ENCODE measurements at places on chromosomes 4 and X.
A peak's percentile ranks its signal among the peaks of the same experiment; 100 is the strongest.

GRCh38 chr4:150150629-150151062, 72.4 kb downstream of the DCLK2 start:
- DNase-seq: no peak

DNA sequence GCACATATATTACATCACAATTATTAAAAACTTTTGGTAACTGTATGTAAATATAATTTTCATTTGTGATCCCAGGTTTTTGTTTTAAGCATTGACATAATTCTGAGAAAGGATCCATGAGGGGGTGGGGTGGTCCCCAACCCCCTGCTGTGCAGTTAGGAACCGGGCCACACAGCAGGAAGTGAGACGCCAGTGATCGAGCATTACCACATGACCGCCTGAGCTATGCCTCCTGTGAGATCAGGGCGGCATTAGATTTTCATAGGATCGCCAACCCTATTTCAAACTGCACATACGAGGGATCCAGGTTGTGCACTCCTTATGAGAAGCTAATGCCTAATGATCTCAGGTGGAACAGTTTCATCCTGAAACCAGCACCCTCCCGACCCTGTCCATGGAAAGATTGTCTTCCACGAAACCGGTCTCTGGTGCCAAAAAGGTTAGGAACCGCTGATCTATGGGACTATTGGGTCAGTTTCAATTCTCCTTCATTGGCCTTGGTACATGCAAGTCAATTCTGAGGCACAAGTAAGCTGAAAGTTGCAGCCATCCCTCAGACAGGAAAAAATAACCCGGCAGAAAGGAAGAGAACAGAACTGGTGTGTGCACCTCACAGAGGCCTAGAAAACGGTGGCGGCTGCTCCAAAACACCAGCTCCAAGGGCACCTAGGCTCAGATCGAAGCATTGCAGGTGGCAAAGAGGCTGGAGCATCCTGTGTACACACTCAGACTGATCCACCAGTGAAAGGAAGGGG, 7.0 kb upstream of the TMSB4X start:
- DNase-seq: no peak

- DNase-seq: no peak
Measured at GRCh38 chr4:162408309-162408708, 244.5 kb upstream of the FSTL5 start.

GRCh38 chr4:123345935-123346300, 50.7 kb upstream of the SPRY1 start:
- no peak for DNase-seq

DNA sequence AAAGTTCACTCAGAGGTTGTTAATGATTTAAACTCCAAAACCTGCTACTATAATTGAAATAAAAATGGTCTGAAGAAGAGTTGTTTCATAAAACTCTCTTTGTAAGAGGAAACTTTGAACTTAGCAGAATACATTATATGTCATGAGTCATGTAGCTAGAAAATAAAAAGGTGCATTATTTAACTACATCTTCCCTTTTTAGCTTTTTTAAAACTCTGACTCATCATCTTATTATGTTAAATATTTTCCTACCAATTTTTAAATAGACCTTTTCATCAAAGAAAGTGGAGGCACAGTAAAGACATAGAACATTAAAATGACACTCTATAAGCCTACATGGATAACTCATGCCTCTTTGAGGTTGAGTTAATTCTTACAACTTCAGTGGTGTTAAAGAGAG, 1.2 kb upstream of the ZNF827 start:
- no peak for DNase-seq

DNA sequence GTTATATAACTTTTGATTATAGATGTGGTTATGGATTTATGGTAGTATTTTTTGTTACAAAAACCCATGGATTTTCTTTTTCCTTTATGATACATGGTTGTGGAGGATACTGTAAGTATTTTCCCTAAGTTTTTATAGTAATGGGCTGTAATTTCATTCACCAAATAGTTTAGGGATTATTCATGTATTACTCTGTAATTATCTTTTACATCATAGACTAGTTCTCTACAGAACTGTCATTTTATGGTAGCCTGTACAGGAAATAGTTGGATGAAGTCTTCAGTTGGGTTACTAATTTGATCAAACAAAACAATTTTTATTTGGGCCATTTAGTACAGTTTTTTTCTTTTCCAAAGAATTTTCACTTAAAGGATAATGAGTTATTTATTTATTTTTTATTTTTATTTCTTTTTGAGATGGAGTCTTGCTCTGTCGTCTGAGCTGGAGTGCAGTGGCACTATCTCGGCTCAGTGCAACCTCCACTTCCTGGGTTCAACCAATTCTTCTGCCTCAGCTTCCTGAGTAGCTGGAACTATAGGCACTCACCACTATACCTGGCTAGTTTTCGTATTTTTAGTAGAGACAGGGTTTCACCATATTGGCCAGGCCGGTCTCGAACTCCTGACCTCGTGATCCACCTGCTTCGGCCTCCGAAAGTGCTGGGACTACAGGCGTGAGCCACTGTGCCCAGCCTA, 42.1 kb downstream of the RBPJ start:
- no peak for DNase-seq

DNA sequence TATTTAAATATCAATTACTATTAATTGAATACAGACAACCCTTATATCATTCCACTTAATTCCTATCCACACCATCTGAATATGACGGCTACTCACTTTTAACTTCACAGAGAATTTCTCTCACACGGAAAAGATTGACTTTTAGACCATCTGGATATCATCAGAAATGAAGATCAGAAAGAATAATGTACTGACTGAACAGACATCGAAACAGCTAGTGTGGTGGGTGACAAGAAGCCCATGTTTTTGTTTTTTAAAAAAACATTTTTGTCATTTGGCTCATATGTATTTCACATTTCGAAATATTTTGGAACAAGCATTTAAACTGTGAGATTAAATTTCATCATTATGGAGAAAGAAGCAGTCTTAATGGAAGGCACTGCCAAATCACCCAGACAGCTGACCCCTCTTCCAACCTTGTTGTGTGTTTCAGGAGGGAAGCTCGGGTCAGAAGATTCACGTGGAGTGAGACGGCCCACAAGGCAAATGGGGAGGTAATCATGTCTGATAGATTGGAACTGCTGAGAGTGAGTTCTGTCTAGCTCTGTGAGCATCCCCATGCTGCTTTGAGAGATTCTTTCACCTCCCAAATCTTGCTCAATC, 204.2 kb upstream of the RASGEF1B start:
- no peak for DNase-seq

- no peak for DNase-seq
Measured at GRCh38 chrX:108772549-108772948, 36.2 kb upstream of the IRS4 start.

DNA sequence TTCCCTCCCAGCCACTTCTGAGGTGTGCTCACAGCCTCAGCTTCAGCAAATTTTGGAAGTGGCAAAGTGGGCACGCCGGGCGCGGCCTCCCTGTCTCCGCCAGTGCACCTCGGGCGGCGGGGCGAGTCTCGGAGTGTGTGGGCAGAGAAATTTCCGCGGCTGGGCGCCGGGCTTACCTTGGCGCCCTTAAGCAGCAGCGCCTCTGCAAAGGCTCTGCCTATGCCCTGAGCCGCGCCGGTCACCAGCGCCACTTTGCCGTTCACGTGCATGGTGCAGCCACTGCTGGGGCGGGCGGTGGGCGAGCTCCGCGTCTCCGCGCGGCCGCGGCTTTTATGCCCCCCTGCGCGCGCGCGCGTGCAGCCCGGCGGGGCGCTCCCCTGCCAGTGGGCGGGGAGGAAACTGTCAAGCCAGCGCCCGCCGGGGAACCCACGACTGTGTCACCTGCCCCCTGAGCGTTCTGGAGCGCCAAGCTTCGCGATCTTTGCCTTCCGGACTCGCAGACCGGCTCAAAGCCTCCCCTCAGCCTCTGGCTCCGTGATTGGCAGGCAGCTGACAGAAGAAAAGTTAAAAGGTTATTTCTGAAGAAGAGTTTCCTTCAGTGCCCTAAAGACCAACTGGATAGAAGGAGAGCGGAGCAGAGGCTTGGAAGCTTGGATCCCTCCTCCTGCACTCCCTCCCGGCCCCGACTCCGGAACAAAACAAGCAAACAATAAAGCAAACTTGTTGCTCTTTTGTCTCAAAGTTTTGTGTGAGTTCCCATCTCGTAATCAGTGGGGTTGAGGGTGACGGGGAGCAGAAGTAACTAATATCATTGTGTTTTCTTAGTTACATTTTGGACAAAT, at the start of gene HPGD:
Gene HPGD, minus strand, starts transcription at position 306 of the 842 bp plus-strand sequence. Its CDS starts 37 bp downstream, at position 269.
- DNase-seq: no peak

GRCh38 chr4:177008071-177008835, 215.5 kb upstream of the VEGFC start:
- DNase-seq: no peak

DNA sequence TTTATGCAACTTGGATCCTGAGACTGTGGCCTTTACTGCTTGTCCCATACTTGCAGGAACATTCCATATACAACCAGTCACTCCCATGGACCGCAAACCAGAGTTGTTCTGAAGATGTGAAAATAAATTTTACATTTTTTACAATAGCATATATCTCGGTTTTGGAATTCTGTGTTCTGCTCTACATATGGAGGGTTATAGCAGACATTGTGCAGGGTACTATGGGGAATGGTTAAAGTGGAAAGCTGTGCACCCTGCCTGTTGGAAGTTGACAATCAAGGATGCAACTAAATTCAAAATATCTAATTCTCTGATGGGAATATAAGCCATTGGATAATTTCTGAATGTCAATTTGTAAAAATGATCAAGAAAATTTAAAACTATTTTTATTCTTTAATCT, 603.3 kb downstream of the RAB28 start:
- no peak for DNase-seq

- DNase-seq: no peak
Measured at GRCh38 chrX:40871385-40872082, 136.2 kb upstream of the MED14 start.

DNA sequence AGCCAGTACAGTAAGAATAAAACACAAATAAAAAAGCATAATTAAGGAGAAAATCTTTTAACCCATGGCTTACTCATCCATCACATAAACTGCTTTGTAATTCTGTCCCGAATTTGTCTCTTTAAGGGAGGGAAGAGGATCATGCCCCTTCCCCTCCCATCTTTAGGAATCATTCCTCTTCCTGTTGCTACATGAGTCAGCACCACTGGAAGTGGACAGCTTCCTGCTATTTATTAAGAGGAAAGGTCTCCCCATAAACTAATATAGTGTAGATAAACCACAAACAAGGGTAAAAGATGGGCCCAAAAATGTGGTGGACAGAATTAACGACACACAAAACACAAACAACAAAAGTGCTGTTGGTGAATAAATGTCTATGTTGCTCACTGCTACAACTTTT, 75.8 kb downstream of the PPP3CA start:
- no peak for DNase-seq

DNA sequence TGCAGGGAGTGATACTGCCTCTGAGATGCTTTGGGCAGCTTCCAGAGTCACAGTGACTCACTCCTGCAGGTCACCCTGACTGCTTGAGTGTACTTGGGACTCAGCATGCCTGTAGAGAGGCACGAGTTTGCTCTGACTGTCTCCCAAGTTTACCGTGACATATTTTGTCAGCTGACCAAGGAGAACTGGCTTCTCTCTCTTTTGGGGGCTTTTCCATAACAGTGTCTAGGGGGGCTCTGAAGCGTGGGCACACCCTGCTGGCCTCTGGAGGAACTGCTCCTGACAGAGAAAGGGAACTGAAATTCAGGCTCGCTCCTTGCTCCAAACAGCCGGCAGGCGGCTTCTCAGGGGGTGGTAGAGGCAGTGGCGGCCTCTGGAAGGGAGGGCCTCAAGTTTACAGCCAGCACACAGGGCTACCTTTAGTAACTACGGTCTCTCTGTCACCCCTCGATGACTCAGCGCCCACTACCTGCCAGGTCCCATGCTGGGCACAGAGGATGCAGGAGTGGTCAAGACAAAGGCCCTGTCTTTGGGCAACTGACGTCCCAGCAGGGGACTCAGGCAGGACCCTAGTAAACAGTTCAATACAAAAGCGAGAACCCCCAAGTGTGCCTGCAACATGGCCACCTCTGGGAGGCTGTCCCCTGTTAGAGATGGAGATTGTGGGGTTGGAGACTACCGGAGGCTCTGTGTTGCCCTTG, 17.8 kb downstream of the ZNF185 start:
- DNase-seq: peak; percentile 8

DNA sequence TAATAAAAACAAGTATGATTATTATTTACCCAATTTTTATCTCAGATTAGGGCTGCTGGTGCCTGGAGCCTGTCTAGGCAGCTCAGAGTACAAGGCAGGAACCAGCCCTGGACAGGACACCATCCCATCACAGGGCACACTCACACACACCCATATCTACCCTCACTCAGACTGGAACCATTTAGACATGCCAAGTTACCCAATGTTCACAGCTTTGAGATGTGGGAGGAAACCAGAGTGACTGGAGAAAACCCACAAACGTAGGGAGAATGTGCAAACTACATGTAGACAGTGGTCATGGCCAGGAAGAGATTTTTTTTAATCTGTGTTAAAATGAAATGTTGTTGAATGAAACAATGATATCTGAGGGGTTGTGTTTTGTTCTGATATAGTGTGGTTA, 35.7 kb upstream of the ADGRA3 start:
- no peak for DNase-seq

DNA sequence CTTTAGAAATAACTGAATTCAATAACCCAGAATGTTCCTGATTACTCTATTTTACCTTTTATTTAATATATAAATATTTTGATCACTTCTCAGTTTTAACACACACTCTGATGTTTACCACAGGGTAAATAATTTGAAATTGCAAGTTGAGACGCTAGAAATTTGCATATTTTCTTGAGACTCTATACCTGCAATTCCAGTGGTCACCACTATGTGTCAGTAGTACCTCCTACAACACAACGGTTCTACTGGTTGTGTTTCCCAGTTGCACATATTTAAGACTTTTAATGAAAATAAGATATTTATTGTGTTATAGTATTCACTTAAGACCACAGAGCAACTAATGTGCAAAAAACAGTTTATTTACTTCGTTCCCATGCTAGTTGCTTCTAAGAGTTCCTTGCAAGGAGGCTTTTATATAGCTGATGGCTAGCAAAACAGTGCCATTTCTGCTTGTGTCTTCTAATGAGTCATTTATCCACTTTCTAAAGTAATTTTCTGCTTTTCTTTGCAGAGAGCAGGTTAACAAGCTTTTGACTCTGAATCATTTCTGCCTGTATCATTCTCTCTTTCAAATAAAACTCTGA, 98.9 kb upstream of the PDLIM3 start:
- no peak for DNase-seq

DNA sequence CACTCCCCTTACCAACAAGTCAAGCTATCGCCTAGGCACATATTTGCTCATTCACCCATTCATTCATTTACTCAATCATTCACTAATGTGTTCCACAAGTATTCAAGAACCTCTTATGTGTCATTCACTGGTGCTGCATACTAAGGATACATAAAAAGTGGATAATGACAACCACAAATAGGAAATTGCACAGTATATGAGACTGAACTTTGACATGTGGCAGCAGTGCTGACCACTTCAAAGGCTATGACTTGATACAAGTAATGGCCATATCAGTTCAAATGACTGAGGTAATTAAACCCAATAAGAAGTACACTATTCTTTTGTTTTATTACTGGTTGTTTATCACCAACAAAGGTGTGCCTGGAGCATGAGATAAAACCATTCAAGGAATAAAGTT, 282.5 kb downstream of the KLHL13 start:
- DNase-seq: no peak

- no peak for DNase-seq
Measured at GRCh38 chr4:157912212-157912611, 260.6 kb downstream of the GASK1B start.

GRCh38 chrX:155886409-155886808, 5.3 kb downstream of the VAMP7 start:
- DNase-seq: no peak
